ENCODE measurements at places on chromosomes 7 and 10.

- no peak for DNase-seq
Measured at GRCh38 chr10:64503429-64503828, 982.2 kb downstream of the REEP3 start.

GRCh38 chr10:15719049-15719898, 448 bp downstream of the ITGA8 start:
- DNase-seq, result peak; percentile 17

- peak; percentile 72 for DNase-seq
Measured at GRCh38 chr7:129553899-129554461, 51.6 kb downstream of the SMKR1 start.

- DNase-seq, result no peak
Measured at GRCh38 chr10:62048470-62048869, 147.0 kb downstream of the ARID5B start.

GRCh38 chr10:5723692-5724091, 39.1 kb downstream of the TASOR2 start:
- DNase-seq, result no peak

DNA sequence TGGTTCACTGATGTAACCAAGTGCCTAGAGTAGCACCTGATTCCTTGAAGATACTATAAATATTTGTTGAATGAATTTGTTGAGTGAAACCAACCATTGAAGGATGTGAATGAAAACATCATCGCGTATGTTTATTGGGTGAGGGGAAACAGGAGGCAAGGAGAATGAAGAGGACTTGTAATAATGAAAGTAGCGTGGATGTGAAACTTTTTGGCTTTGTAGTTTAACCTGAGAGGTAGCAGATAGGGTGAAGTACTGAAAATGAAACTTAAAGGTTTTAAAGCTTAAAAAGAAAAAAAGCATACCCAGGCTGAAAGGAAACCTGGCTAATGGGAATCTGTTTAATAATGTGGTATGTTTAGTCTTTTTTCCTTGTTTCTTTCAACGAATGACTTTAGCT, 5.2 kb downstream of the CCNY start:
- no peak for DNase-seq

- no peak for DNase-seq
Measured at GRCh38 chr10:451021-451471, 238.4 kb downstream of the DIP2C start.

DNA sequence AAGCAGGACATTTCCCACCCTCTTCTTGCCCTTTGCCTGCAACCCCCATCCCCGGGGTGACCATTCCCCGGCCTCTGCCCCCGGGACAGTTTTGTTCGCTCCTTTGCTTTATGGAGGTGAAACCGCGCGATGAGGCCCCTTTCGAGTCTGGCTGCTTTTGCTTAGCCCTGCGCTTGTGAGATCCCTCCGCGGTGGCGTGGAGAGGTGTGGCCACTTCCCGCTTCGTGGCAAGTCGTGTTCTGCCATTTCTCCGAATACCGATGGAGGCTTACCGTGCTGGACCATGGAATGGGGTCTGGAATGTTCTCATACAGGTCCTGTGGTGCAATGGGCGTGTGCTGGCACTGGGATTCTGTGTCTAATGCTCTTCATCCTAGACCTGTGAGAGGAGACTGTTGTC, 106.7 kb downstream of the LHPP start:
- DNase-seq, result no peak

GRCh38 chr7:98619450-98620321, 2.6 kb downstream of the NPTX2 start:
- no peak for DNase-seq

DNA sequence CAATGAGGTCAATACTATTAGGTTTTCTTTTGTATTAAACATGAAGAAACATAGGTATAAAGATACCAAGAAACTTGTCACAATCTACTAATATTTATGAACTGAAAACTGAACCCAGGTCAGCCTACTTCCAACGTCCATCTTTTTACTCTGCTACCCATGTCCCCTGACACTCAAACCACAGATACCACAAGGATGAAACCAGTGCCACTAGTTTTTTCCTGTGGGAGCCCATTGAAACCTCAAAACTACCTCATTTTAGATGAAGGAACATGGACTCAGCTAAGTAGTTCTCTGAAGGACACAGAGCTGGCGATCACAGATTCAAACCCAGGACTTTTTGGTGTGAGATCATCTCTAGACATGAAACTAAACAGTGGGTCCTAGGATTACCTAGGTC, 6.8 kb downstream of the TET1 start:
- DNase-seq, result no peak

DNA sequence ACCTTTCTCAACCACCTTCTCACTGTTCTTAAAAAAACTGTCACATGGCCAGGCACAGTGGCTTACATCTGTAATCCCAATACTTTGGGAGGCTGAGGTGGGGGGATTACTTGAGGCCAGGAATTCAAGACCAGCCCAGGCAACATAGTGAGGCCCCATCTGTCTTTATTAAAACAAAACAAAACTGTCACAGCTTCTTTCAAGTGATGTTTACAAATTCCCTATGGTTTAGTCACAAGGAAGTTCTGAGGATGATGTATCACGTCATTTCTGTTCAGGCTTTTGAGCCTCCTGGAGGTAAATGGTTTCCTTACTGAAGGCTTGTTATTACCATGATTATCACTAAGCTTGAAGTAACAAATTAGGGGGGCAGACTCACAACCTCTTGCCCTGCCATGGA, 186.2 kb downstream of the CFTR start:
- peak; percentile 59 for DNase-seq

GRCh38 chr7:32881074-32881982, 10.2 kb downstream of the KBTBD2 start:
- DNase-seq, result peak; percentile 52

- DNase-seq, result no peak
Measured at GRCh38 chr7:18313965-18314364, 181.6 kb upstream of the HDAC9 start.

DNA sequence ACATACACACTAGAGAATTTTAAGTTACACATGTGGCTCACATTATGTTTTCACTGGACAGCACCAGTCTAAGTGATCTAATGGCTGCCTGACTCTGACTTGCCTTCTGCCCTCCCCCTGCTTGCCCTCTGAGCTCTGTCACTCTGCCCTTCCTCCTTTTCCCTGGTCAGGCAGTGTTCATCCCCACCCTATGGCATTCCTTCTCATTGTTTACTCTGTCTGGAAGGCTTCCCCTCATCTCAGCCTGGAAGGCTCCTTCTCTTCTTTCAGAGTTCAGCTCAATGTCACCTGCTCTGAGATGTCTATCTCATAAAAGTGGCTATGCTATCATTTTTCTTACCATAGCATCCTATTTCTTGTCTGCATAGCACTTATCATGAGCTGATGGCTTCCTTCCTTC, 305.7 kb downstream of the BMPER start:
- DNase-seq, result no peak

DNA sequence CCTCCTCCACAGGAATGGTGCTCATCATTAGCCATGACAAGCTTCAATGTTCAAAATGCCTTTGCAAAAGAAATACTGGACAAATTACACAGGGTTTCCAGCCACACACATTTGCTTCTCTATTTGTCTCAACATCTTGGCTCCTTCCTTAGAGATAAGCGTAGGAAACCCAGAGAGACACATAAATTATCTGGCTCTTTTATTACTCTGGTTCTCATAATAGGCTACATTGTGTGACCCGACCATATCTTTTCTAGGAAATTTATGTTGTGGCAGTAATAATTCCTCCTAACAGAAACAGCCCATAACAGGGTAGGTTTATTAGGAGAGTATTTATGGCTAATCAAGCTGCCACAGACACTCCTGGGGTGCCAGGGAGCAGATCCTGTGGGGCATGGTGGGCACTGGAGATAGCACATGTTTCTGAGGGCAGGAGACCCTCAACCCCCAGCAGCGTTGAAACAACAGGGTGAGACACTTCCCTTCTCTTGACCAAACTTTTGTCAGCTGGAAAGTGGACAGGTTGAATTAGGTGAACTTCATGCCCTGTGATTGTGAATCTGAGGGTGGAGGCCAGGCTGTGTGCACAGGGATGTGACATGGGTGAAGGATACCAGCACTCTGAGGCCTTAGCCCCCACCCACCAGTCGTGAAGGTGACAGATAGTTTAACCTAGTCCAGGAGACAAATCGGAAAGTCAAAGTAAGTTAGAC, 295.9 kb upstream of the ZNF32 start:
- DNase-seq, result no peak

GRCh38 chr7:134448356-134449229, 10.3 kb downstream of the AKR1B1 start:
- peak; percentile 88 for DNase-seq

DNA sequence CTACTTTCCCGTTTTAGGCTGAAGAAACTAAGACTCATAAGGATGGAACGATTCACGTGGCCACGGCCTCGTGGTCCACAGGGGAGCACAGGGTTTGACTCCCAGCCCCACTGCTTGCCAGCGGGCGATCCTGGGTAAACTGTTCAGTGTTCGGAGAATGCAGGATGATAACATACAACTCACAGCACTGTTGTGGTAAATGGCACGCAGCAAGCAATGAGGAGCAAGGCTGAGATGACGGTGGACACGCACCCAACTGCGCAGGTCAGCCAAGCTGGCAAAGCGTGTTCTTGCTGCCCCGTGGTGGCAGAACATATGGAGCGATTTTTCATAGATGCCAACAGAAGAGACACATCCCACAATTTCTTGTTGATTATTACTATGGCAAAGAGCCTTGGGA, 272.7 kb downstream of the DNAJB6 start:
- DNase-seq, result no peak

GRCh38 chr7:37410305-37411229, 38.1 kb downstream of the ELMO1 start:
- no peak for DNase-seq

- DNase-seq, result no peak
Measured at GRCh38 chr7:131524115-131524514, 32.3 kb downstream of the PODXL start.

DNA sequence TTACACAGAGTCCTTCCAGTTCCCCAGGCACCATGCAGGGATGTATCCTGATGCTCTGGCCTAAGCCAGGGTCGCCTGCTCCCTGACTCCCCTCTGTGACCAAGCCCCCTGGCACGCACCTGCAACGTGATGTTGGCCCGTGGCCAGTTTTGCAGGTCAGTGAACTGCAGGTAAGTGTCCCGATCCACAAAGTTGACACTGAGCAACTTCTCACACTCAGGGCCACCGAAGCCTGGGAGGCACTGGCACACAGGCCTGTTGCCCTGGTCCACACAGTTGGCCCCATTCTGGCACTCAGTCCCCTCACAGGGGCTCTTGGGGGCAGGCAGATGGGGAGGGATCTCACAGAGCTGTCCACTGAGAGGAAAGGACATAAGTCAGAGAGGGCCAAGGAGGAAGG, 174.3 kb downstream of the LCOR start:
- no peak for DNase-seq

- DNase-seq, result peak; percentile 91
Measured at GRCh38 chr10:79454259-79454658, 8.8 kb upstream of the ZCCHC24 start.

DNA sequence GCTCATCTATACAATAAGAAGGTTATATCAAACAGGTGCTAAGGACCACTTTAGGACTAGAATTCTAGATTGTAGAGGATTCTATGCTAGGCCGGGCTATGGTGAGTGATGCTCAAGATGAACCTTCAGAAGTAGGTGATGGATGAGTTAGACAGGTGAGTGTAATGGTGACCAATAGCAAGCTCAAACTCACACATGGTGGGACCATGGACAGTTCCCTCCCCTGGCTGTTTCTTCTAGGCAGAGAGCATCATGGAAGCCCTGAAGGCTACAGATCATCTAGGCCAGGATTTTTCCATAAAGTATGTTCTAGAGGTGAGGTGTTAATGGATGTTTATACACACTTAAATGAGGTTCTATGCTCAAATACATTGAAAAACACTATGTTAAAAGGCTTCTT, 162.2 kb upstream of the WDR11 start:
- no peak for DNase-seq

GRCh38 chr7:31120800-31121513, 68.8 kb downstream of the ADCYAP1R1 start:
- DNase-seq, result no peak

- peak; percentile 28 for DNase-seq
Measured at GRCh38 chr7:77940647-77941046, 142.1 kb downstream of the PHTF2 start.

DNA sequence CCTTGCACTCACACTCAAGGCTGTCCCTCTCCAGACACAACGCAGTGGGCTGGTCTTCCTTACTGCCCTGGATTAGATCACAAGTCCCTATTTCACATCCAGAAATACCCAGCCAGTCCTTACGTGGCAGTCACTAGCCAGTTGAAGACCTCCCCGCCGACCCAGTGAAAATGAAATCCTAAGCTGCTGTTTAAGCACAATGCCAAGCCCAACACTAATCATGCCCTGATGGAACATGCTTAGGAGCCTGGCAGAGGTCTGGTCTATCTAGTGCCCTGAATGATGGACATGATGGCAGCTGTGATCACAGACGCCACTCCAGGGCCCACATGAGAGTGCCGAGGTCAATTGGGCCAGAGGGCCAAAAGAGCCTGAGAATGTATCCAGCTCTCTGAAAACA, 389.0 kb downstream of the GRID1 start:
- no peak for DNase-seq

- DNase-seq, result peak; percentile 78
Measured at GRCh38 chr7:25851332-25852210, 300.4 kb upstream of the NFE2L3 start.

GRCh38 chr7:128125816-128126215, 94.6 kb upstream of the LRRC4 start:
- DNase-seq, result no peak

GRCh38 chr7:78018641-78019446, 220.3 kb downstream of the PHTF2 start:
- peak; percentile 28 for DNase-seq

GRCh38 chr10:79984851-79985250, 35.9 kb upstream of the SFTPD start:
- no peak for DNase-seq

DNA sequence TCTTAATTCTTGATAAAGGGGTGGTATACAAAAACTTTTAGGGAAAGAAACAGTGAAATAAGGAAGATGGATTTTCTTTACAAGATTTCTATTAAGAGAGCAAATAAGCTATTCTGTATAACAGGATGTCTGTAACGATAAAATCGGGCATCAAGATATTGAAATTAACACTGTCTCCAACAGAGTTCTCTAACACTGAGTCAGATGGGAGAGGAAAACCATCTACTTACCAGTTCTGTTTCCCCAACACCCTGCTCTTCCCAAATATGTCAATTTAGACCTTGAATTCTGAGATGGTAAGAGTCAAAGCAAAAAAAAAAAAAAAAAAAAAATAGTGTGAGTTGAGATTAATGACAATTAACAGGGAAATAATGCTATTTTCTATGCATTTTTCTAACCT, 23.0 kb downstream of the SMURF1 start:
- DNase-seq, result no peak

GRCh38 chr7:29518616-29519015, 45.0 kb upstream of the PRR15 start:
- no peak for DNase-seq

- no peak for DNase-seq
Measured at GRCh38 chr10:112767156-112767555, 182.9 kb upstream of the TCF7L2 start.

- DNase-seq, result no peak
Measured at GRCh38 chr10:110404825-110405224, 92.9 kb upstream of the DUSP5 start.

All from EL (cell line).